Dorsolateral prefrontal cortex (tissue), 122 donors: ENCODE measurements at places on chromosomes 7 and 10. TPM values are rescaled to one million over a fixed set of nuclear protein-coding genes. Genes with fewer than 3 reads are reported as not detected.

GRCh38 chr7:124330731-124331407 lies 298.0 kb upstream of the TMEM229A start:
- DNase-seq = no peak

- no peak for DNase-seq
Measured at GRCh38 chr7:70355198-70356020, 757.1 kb downstream of the AUTS2 start.

Gene CALML5
- not detected for total RNA-seq

Gene SORBS1
- 286 TPM for total RNA-seq
